ENCODE measurements at places on chromosomes 7 and 10.

DNA sequence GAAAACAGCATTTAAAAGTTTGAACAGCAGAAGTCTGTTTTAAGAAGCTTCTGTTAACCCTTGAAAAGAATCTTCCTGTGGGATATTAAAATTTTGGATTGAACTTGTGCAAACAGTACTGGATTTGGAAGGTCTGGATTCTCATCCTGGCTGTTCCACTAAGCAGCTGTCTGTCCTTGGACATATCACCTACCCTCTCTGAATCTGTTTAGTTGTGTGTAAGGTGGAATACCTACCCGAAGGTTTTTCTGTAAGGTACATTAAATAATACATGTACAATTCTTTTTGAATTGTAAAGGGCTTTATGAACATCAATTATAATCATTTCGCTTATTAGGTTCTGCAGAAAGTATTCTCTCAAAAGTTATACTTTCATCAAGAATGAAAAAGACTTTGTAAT is 2.2 kb downstream of the PDCD4 start:
- DNase-seq: no peak

GRCh38 chr7:122310119-122311021 is 5.8 kb upstream of the FEZF1 start:
- no peak for DNase-seq

GRCh38 chr7:52413051-52413450 is 622.4 kb upstream of the POM121L12 start:
- DNase-seq: no peak

GRCh38 chr10:51052163-51052562 is 22.1 kb upstream of the PRKG1 start:
- DNase-seq: no peak

DNA sequence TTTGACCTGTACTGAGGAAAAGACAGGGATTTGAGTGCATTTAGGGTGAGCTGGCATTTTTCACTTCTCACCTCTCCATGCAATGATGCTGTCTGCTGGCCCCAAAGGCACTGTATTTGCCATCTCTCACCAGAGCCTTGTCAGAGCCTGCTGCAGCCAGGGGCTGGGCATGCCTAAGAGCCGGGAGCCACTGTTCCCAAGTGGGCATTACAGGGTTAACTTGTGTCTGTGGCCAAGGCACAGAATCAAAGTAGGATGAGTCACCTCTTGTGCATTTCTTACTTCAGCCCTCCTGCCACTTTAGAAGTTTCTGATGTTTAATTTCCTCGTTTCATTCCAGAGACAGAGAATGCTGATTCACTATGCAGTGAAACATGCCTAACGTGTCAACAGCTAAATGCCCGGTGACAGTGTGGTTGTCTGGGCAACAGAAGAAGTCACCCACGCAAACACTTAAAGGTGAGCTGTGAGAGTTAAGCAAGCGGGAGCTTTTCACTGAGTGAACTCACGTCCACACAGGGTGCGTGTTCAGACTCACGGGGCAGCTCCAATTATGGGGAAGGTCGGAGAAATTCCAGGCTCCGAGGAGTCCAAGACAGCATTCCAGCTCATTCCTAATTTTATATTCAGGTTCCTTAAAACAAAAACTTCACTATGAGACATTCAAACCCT is 57.1 kb upstream of the IGFBP3 start:
- DNase-seq: no peak

GRCh38 chr10:109403551-109403950 is 519.8 kb downstream of the XPNPEP1 start:
- no peak for DNase-seq

GRCh38 chr7:42972699-42973500 is 40.7 kb downstream of the MRPL32 start:
- no peak for DNase-seq

DNA sequence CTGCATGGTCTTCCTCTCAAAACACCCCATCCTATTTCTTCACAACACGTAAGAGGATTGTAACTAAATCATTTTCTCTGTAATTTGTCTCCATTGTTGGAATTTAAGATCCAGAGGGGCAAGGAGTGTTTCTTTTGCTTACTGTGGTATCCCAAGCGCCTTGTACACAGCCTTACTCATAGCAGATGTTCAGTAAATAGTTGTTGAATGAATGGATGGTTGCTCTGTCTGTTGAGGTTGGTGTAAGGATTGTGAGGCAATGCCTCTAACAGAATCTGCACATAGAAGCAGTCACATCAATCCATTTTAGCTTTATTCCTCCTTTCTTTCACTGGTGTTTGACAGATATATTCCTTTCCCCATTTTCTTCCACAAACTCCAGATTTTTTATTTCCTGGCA is 90.1 kb downstream of the ZNF365 start:
- DNase-seq: no peak

DNA sequence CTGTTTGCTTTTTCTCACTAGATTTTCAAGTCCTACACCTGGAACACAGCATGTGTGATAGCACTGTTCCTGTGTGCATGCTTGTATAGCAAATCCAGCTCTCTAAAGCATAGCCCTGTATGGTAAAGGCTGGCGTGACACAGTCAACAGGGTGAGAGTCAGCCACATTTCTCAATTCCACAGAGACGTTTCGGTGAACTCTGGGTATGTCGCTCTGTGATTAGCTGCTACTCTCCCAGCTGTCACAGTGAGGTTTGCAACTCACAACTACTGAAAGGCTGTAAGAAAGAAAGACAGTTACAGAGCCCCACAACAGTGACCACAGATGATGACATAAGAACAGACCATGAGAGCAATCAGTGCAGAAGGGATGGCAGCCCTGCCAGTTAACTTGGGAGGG is 170.6 kb upstream of the IMMP2L start:
- no peak for DNase-seq

DNA sequence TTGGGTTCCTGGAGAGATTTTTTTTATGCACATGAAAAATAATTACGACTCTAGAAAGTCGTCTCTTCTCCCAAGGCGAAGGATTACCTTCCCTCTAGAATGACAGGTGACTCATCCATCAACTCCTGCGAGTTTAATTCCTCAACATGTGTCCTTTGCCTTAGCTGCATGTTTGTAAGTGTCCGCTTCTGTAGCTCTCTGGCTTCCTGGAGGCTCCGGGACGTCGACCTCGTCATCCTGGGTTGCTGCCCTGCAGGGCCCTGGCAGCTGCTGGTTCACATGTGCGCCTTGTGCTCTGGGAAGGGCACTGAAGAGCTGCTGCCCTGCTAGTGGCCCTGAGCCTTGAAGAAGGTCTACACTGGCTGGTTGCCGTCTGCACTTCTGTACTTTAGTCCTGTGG is 210.2 kb downstream of the MLLT10 start:
- DNase-seq: no peak

- peak; percentile 30 for DNase-seq
These were observed 3.4 kb downstream of the KCNIP2 start for GRCh38 chr10:101840102-101840684.

GRCh38 chr7:123621707-123622106 is 20.1 kb downstream of the ASB15 start:
- DNase-seq: no peak

- no peak for DNase-seq
These were observed 33.2 kb downstream of the KAZALD1 start for GRCh38 chr10:101095004-101095403.

GRCh38 chr10:113053091-113053490 is 103.0 kb downstream of the TCF7L2 start:
- no peak for DNase-seq

GRCh38 chr7:128398016-128398840 is 11.6 kb downstream of the IMPDH1 start:
- peak; percentile 65 for DNase-seq

DNA sequence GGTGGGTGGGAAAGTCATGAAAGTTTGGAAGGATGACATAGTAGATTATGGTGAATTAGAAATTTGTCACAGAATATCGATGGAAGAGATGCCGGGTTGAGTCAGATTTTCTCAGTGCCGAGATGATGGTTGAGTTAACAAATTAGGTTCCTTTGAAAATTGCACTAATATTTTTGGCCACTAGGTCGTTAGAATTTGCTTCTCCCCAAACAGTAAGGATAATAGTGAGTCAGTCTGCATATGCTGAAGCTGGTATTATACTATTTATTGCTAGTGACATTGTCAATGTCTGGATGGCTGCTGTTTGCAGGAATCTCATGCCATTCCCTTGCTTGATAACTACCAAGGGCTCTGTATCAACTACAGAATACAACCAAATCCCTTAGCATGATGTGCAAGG is 37.7 kb upstream of the MINDY3 start:
- DNase-seq: no peak

GRCh38 chr10:119725517-119725827 is 378 bp upstream of the INPP5F start:
- DNase-seq: no peak

- no peak for DNase-seq
These were observed 107.3 kb upstream of the EFCAB10 start for GRCh38 chr7:105688617-105689016.

DNA sequence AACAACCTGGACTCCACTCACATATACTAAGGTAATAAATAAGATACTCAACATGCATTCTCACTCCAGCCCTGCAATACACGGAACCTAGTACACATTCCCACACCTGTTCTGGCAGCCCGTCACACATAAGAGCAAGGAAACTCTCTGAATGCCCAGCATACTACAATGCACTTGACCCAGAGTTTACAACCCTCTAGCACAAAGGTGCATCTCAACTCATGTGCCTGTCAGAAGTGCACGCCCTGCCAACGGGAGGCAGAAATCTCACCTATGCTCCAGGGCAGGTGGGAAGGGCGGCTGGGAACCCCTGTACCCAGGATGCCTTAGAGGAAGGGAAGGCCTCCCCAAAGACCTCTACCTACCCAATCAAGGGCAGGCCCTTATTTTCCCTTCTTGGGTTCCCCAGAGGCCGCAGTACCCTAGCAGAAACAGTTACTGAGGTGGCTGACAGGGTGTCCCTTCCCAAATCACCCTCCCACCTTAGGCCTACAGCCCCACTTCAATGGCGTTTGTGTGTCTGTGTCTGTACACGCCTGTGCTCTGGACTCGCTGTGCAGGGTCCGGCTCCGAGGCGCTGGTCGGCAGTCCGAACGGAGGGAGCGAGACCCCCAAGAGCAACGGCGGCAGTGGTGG is 2.0 kb downstream of the EVX1 start:
- no peak for DNase-seq

DNA sequence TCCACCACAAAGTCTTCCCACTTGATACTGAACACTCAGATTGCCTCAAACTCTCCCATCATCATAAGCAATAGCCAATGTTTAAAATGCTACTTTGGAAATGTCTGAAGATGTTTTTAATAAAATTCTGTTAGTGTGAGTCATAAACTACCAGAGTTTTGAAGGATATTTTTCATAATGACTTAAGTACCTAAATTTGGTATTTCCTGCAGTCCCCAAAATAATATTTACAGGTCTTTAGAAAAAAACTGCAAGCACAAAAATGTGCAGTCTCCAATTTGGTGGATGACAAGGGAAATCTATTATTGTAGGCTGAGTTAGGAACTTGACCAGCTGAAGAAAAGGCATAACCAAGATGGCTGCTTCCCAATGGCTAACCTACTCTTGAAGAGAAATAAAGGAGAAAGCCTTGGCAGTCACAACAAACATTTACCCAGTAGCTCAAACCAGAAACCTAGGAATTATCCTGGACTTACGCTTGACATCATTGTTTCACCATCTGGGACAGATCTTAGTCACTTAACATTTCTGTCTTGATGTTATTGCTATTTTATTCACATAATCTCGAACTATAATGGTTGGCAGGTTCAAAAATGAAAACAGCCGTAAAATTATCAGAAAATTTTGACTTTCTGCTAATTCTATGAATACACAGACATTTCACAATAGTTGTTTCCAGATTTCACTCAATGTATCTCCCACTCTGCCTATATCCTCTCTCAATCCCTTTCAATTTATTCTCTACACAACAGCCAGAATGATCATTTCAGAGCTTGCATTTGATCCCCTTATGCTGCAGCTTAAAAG is 111.2 kb upstream of the STEAP1B start:
- DNase-seq: no peak

DNA sequence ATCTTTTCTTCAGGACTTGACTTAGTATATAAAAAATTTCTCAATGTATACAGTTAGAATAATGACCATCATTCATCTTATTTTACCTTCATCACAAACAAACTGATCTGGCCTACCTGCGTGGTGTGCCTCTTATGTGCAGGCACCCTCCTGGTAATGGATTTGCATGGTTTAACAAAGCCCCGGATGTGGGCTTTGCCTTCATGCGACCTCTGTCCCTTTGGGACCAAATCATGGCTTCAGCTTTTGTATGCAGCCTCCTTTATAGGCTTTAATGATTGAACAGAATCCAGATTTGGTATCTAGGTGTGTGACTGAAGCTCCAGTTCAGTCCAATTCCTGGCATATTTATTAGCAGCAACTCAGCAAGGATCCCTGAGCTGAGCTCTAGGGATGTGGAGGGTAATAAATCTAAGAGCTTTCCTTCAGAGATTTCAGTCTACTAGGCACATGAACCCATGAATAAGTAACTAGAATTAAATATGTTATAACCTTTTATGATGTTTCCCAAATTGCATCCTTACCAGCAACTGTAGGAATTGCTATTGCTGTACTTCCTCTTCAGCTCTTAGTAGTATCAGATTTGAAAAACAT is 256.9 kb downstream of the ABCA13 start:
- DNase-seq: no peak

DNA sequence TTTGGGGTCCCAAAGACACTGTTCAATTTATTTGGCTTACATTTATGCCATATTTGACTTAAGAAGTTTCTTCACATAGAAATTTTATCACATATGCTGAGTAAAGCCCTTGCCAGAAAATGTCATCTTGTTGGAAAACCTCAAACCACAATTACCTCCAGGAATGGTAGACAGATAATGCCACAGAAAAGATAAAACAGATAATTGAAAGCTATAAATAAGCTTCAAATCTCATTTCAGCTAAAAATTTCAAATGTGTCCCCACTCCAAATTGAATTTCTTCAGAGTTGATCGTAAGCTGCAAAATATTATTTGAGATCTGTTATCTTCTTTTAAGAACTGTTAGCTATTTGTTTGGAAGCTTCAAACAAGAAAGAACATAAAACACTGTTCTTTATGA is 176.4 kb upstream of the PTN start:
- DNase-seq: no peak

DNA sequence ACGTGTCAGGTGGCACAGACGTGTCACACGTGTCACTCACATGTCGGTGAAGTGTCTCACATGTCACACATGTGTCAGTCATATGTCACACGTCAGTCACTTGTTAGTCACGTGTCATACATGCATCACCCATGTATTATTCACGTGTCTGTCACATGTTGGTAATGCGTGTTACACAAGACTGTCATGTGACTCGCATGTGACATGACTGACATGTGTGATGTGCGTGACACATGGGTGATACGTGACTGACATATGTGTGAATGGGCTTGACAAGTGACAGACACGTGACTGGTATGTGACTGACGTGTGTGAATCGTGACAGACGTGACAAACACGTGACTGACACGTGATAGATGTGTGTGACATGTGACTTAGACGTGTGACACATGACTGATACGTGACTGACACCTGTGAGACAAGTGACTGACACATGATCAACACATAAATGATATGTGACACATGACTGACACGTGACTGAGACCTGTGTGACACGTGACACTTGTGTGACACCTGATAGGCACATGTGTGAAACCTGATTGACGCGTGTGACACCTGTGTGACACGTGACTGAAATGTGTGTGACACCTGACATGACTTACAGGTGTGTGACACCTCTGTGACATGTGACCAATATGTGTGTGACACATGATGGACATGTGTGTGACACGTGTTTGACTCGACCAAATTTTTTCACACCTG is 56.1 kb downstream of the ZNF92 start:
- DNase-seq: no peak

- DNase-seq: no peak
These were observed 46.5 kb downstream of the PRR15 start for GRCh38 chr7:29610086-29610485.

GRCh38 chr7:135770139-135770710 is 21.6 kb upstream of the FAM180A start:
- no peak for DNase-seq

- no peak for DNase-seq
These were observed 52.7 kb downstream of the ITGB8 start for GRCh38 chr7:20383351-20383750.
